ENCODE measurements at places on chromosomes 3 and 15.

DNA sequence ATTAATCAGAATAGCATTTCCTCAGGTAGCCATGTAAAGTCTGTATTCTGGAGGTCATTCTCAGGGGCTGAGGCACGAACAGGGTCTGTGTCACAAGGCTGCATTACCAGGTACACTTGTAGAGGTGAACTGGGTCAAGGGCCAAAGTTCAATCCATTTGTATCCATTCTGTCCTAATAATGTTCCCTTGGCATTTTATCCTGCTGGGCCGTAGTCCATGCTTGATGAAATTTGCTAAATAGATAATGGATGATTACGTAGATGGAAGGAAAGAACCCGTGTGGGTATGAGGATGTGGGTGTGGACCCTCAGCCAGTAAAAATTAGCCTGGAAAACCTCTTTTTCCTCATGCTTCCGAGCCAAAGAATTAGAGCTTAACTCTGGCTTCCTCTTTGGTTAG lies 785.9 kb downstream of the GRM7 start:
- DNase-seq = no peak

DNA sequence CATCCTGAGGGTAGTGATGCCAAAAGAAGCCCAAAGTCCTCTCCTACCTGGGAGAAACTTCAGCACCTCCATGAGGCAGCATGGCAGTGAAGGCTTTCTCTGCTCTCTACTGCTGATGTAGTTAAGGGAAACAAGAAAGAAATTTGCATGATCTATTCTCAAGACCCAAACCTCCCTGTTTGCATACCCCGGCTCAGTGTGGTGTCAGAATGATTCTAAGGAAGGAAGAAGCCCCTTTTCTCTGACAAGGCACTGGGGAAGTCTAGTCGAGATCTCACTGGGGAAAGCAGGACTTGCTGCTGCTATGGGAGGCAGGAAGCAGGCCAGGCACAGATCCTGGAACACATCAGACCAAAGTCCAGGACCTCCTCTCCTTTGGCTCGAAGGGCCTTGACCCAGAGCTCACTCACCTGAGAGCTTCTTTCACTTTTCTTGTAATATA lies 89.4 kb upstream of the ICE2 start:
- no peak for DNase-seq

GRCh38 chr15:77004189-77004588 lies 9.3 kb downstream of the PSTPIP1 start:
- no peak for DNase-seq

DNA sequence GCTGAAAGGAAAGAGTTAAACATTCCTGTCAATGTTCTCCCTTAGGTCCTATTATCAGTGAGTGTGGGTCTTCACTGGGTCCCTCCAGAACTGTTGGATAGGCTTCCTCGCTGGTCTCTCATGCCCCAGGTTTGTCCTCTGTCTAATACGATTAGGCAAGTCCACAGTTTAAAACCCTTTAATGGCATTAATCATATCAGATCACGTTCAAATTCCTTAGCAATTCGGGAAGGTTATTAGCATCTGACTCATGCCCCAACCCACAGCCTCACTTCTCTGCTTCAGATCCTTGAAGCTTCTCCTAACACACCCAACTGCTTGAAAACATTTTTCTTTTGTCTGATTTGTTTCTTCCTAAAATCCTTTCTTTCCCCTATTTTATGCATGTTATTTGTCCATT lies 224.3 kb upstream of the ATP10A start:
- DNase-seq = no peak

DNA sequence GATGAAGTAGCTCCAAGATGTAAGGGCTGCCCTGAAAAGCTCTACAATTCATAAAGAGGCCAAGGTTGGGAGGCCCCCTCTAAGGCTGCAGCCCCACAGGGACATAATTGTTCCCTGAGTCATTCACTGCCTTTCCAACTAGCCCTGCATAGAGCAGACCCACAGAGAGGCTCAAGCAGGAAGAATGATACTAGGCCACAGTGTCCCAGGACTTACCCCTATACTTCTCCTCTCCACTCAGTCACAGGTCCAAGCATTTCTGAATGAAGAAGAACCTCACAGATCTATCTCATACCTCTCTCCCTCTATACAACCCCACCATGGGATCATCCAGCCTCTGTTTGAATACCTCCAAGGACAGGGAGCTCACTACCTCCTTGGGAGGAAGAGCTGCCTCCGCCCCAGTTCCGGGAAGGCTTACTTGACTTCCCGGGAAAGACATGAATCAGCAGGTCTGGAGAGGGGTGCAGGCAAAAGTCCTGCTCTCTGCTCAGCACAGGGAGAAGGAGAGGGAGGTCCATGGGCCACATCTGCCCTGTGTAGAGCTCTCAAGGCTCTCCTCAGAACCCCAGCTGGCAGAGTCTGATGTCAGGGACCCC lies 6.9 kb upstream of the SKIC8 start:
- no peak for DNase-seq

DNA sequence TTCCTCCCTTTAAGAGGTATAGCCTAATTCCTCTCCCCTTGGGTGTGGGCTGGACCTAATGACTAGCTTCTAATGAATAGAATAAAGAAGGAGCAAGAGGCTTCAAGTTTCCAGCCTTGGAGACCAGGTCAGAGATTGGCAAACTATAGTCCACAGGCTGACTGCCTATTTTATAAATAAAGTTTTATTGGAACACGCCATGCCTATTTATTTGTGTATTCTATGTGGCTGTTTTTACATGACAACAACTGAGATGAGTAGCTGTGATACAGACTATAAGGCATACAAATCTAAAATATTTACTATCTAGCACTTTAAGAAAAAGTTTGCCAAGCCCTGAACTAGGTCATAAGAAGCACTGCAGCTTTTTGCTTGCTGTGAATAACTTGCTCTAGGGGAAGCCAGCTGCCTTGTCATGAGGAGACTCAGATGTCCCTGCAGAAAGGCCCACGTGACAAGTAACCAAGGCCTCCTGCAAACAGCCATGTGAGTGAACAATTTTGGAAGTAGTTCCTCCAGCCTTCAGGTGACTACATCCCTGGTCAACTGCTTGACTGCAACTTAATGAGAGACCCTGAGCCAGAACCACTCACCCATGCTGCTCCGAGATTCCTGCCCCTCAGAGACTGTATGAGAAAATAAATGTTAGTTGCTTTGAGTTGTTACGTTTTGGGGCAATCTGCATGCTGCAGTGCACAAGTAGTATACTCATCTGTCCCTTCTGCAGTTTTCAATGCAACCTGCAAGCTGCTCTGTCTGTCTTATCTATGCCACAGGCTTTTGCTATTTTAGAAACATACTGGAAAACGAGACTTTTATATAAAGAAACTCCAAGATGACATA lies 21.1 kb upstream of the MAP3K13 start:
- no peak for DNase-seq

DNA sequence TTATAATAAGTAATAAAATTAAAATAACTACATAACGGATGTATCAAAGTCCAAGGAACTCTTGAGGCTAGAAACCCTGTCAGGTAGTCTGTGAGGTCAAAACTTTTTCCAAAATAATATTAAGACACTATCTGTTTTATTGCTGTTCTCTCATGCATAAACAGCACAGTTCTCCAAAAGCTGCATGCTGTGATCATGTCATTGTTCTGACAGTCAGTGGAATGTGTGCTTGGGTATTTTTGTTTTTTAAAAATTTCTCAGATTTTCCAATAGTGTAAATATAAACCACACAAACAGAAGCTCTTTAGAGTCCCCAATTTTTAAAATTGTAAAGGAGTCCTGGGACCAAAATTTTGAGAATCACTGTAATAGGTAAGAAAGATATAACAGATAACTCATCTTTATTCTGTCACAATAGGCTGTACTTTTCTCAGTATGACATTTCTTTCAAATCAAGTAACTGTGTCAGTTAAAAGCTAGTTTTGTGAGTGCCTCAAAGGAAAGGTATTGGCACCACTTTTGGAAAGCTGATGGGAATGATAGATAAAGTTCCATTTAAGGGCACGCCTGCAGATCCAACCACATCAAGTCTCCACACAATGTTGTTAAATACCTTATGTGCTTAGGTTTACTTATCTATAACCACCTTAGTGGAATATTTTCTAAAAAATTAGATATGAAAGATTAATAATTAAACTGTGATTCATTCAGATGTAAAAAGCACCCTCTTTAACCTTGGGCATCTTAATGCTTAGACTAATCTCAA lies 49.3 kb downstream of the CEP152 start:
- no peak for DNase-seq

DNA sequence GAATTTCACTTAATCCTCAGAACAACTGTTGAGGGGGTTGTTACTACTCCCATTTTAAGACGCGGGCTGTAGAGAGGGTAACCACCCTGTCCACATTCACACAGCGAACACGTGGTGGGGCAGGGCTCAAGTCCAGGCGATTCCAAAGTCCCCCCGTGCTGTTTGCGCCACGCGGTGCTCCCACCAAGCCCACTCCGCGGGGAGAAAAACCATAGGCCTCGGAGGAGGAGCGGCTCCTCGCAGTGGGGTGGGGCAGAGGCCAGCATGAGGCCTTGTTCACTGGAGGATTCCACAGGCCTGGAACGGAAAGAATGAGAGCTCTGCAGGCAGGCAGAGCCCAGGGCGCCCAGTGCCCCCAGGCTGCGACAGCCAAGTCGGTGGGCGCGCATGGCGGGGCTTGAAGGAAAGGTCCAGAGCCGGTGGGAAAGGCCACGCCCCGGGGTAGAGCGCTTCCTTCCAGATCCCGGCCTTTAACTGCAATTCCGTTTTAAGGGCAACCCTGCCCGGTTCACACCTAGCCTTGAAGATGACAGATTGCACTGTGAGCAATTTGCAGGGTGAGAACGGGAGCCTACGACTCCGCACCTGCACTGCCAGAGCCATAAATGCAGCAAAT lies 161.8 kb upstream of the TBL1XR1 start:
- no peak for DNase-seq

All from naive thymus-derived CD8-positive, alpha-beta T cell (primary cell).